DMS 273 treated with DMSO at 0.1 percent for 48 hours (cell line): ENCODE measurements at places on chromosomes 16 and 17.

DNA sequence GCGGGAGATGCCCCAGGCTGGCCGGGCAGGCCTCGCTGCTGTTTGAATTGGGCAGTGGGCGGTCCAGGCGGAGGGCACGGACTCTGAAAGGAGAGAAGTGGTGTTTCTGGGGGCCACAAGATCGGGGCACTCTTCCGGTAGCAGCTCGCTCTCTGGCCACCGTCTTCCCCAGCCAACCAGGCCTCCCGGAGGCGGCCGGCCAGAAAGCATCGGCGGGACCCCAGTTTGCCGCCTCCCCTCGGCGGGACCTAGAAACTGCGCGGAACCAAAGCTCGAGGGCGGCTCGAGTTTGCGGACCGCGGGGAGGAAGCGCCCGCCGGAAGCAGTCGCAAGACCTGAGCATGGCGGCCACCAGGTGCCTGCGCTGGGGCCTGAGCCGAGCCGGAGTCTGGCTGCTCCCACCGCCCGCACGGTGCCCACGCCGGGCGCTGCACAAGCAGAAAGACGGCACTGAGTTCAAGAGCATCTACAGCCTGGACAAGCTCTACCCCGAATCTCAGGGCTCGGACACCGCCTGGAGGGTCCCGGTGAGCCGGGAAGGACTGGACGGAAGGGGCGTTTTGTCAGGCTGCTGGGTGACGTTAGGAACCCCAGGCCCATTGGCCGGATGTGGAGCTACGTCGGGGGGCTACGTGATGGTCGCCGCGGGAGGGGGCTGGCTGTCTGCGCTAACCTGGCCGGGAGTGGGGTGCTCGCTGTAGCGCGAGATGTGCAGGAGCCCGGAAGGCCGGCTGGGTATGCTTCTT is at the start of gene MRPL58:
MRPL58 (plus strand) TSS at position 325 of the 746 bp plus-strand sequence; CDS start at position 342, 17 bp downstream.
- peak; percentile 77 for DNase-seq

GRCh38 chr16:51756447-51757123 is 605.5 kb upstream of the SALL1 start:
- no peak for DNase-seq

GRCh38 chr16:84610376-84610775 is 7.5 kb downstream of the COTL1 start:
- no peak for DNase-seq

DNA sequence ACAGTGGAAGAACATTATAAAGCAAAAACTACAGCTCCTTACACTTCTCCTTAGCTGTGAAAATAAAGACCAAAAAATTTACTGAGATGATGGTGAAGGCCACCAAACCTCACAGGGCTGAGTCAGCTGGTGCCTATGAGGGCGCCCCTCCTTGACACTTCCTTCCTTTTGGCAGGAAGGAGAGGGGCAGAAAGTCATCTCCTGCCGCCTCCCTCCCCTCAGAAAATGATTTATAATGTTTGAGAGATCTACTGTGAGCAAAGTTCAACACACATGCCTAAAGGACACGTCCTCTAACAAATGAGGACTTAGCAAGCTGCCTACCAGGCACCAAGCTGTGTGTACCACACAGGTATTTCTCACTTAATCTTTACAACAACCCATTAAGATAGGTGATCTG is 245.7 kb downstream of the PRKCA start:
- no peak for DNase-seq

- no peak for DNase-seq
Measured at GRCh38 chr16:79728048-79728922, 127.7 kb upstream of the MAF start.

- peak; percentile 5 for DNase-seq
Measured at GRCh38 chr17:83171661-83172060, 92.3 kb downstream of the METRNL start.

GRCh38 chr17:8706431-8706830 is 38.2 kb downstream of the CCDC42 start:
- no peak for DNase-seq

DNA sequence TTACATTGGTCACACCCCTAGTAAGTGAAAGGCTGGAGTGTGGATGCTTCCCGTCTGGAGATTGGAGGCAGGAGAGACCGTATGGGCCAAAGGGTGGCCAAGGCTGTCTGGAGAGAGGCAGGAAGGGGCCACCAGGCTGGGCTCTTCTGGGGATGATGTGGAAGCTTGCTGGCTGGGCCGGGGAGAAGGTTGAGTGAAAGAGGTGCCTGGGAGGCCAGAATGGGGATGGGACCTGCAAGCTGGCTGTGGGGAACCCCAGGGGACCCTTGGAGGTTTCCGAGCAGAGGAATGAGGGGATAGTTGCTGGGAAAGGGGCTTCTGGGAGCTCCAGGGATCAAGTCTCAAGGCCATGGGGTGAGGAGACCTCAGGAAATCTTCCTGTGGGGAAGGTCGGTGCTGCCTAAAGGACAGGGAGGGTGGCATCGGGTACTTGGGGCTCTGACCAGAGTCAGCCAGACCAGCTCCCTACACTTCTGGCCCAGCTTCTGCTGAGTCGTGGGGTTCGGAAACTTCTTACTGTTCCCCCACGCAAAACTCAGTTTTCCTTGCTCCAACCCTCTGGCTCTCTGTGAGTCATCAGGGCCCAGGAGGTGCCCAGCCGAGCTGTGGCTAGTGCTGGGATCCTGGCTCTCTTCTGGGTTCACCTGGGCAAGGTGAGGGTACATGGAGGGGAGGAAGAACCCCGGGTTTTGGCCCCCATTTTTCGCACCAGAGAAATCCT is 3.1 kb downstream of the MRC2 start:
- DNase-seq, result no peak

GRCh38 chr17:78674595-78675315 is 97.6 kb upstream of the DNAH17 start:
- no peak for DNase-seq

DNA sequence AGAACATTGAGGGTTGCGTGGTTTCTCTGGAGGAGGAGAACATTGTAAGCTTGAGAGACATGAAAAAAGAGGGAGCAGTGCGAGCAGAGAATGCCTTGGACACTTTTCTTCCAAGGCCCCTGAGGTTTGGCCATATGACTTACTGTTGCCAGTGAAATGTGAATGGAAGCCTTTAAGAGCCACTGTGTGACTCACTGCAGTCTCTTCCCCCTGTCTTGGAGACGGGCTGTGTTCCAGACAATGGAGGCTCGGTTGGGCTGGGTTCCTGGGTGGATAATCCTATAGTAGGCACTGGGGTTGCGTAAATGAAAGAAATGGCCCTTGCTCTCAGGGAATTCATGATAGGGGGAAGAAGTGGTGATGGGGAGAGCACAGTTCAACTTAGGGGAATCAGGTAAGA is 75.5 kb downstream of the SHISA9 start:
- no peak for DNase-seq

- no peak for DNase-seq
Measured at GRCh38 chr17:18992454-18993130, 12.0 kb downstream of the FAM83G start.

GRCh38 chr16:31351942-31352325 is 3.0 kb upstream of the ITGAX start:
- no peak for DNase-seq

GRCh38 chr17:57035971-57036481 is 49.0 kb upstream of the AKAP1 start:
- DNase-seq, result peak; percentile 10

DNA sequence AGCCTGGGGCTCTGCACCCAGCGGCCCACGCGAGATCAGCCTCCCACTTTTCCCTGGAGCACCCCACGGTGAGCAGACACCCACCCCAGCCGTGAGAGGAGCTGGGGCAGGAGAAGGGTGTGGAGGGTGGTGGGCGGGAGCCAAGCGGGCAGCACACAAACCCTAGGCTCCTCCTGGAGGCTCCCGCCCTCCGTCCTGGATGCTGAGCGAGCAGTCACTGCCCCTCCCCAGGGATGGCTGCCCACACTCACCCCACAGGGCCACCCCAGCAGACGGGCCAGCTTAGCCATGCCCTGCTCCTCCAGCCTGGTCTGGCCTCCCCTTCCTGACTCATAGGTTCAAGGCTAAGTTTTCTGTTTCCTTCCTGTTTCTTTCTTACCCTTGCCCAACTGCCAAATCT is 15.7 kb upstream of the ABCC3 start:
- no peak for DNase-seq

DNA sequence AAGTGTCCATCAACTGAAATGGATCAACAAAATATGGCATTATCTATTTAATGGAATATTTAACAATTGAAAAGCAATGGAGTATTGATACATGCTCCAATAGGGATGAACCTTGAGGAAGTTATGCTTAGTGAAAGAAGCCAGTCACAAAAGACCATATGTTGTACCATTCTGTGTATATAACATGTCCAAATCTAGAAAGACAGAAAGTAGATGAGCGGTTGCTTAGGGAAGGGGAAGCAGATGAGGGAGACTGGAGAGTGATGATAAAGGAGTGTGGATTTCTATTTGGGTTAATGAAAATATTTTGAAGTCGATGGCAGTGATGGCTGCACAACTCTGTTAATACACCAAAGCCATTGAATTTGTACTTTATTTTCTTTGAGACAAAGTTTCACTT is 8.5 kb upstream of the ERN1 start:
- DNase-seq, result no peak

GRCh38 chr16:50335196-50335958 is 33.4 kb downstream of the BRD7 start:
- DNase-seq, result no peak
